ENCODE measurements at places on chromosomes 6 and 20.
A peak's percentile ranks its signal among the peaks of the same experiment; 100 is the strongest.

GRCh38 chr20:40802886-40803285 lies 113.8 kb upstream of the MAFB start:
- DNase-seq = no peak

DNA sequence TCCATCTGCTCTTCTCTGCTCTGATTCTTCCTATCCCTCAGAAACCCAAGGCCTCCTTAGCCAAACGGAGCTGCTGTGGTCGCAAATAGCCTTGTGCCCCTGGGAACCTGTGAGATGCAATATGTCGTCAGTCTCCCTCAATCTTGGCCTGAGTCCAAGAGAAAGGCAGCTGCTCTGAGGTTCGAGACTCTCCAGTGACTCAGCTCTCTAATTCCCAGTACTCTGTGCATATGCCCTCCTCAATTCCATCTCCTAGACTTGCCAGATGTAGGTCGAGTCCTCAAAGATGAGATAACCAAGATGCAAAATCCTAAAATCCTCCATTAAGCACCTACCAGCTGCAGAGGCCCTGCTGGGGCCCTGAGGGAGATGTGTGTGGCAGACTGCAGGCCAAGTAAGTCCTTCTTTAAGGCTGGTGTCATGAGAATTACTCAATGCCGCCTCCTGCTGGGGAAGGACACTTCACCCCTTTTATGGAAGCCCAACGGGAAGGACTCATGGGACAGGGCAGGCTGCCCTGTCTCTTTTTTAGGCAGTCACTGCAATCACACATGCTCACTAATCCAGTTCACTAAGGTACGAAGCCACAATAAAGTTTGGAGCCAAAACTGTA lies 28.5 kb downstream of the C6orf15 start:
- peak; percentile 58 for DNase-seq

DNA sequence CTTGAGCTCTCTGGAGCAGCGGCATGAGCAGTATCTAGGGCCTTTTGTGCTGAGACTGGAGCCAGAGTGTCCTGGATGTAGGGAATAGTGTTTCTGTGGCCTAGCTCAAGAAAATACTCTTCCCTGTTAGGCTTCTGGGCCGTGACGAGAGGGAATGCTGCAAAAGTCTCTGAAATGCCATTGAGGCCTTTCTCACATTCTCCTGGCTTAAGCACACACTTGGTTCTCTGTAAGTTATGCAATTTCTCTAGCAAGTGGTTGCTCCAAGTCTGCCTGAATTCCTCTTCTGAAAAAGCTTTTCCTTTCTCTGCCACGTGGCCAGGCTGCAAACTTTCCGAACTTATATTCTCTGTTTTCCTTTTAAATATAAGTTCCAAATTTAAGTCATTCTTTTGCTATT lies 744.4 kb downstream of the GRIK2 start:
- DNase-seq = no peak

GRCh38 chr6:37013516-37014491 lies 8.3 kb downstream of the FGD2 start:
- no peak for DNase-seq

DNA sequence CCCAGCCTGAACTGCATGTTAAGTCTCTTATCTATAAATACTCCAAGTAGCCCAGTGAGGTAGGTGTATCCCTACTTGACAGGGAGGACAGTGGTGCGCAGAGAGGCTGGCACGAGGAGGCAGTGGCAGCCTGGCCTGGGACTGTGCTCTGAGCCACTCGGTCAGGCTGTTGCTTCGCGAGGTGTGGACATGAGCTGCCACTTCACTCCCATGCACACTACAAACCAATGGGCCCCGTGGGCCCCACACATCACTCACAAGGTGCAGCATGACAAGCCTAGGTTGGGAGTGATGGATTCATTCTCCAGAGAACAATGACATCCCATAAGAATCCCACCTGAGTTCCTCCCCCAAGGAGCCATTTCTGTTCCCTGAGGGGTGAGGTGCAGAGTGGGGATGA lies 54.9 kb downstream of the TMEM242 start:
- no peak for DNase-seq

- DNase-seq = peak; percentile 56
Observed at GRCh38 chr20:973785-974194, 28.3 kb downstream of the RSPO4 start.

DNA sequence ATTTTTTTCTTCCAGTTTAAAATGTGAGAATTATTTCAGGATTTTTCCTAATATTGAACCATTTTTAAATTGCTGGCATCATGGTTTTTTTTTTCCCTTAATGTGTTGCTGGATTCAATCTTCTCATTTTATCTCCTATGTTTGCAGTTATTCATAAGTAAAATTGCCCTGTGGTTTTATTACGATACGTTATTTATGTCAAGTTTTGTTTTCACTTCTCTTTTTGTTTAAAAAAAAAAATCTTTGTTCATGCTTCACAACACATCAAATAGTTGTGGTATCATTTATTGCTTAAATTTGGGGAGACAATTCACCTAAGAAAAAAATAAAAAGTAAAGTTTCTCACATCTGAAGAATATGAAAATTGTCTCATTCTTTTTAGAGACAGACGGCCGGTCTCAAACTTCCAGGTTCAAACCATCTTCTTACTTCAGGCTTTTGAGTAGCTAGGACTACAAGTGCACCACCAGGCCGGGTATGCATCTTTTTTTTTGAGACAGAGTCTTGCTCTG lies 239.3 kb upstream of the ID4 start:
- DNase-seq = no peak

DNA sequence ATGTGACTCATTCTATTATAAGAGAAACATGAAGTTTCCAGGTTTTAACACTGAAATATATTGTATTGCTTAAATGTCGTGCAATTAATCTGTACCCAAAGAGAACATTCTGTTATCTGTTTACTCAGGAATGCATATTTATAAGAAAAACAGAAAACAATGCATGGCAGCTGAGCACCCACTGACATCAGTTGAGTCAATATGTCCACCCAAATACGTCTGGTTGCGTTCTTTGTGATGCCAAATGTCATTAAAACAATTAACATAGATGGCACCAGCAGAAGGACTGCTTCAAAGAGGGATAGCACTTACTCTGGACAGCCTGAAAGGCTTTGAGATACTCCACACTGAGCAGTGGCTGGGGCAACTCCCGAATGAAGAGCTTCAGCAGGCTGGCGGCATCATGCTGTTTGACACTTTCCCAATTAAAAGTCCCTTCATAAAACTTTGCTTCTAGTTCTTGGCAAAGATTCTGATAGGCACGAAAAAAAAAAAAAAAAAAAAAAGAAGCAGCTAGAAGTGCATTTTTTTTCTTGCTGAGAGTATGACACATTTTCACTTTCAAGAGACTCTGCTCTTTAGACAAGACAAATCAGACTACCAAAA lies 102.3 kb downstream of the ARHGAP18 start:
- peak; percentile 28 for DNase-seq

GRCh38 chr20:51570739-51571459 lies 28.4 kb upstream of the NFATC2 start:
- DNase-seq = no peak

DNA sequence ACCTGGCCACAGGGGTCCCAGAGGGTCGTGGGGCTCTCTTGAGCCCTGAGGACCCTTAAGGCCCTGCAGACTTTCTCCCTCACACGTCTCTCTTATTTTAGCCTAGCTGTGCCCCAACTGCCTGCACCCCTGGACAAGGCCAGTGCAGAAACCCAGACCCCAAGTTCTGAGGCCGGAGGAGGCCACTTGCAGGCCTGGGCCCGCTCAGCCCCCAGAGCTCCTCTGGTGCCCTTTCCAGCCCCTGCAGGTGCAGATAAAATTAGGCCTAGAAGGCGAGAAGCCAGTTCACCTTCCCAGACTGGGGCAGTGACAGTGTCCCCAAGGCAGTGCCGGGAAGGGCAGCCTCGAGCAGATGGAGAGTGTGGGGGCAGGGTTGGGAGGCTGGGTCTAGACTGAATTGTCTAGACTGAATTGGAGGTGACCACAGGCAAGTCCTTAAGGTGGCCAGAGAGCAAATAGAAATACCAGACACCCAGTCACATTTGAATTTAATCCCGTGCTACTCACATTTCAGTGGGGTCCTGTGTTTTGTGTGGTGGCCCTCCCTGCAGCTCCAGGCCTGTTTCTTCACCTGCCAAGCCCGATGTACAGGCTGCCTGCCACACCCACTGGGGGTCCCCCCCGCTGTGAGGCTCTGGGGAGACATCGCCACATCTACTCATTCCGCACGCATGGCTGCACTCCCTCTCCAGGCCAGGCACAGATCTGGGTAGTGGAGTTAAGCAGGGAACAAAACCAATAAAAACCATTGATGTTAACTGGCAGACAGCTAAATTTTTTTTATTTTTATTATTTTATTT lies 8.6 kb upstream of the IP6K3 start:
- DNase-seq = no peak

DNA sequence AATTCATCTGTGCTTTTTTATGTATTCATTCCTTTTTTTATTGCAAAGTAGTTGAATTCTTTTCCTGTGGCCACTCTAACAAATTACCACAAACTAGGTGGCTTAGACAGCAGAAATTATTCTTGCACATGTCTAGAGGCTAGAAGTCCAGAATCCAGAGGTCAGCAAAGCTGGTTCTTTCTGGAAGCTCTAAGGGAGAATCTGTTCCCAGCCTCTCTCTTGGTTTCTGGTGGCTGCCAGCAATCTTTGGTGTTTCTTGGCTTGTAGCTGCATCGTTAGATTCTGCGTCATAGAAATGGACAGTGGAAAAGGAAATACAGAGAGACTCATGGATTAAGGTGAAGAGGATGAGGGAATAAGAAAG lies 39.3 kb downstream of the GSTA2 start:
- peak; percentile 76 for DNase-seq

DNA sequence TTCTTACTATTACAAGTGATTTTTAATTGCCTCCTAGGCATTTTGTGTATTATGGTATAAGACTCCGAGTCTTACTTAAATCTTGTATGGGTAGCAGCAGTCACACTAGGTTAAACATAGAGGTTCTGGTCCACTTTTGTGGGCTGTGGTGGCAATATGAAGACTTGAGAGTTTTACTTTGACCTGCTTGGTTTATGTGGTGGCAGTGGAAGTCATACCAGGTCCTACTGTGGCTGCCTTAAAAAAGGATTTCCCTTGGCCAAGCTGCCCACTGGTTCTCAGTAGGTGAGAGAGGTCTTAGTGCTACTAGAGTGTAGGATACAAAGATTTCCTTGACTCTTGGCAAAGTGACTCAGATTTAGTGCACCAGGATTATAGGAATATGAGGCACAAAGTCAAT lies 44.2 kb upstream of the NKAIN2 start:
- no peak for DNase-seq

DNA sequence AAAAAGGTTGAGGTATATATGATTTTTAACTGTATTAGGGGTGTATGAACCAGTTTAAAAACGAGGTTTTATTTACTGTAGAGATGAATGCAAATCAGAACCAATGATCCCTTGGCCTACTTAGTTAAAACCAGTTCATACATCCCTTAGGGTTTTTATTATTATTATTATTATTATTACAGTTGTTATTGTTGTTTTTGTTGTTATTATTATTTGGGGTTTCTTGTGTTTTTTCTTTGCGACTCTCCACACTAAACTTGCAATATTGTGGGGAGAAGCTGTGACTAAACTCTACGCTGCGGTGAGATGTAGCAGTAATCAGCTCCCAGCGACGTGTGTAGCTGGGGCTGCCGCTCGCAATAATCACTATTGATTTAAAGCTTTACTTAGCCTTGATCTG lies 62.2 kb downstream of the SSR1 start:
- no peak for DNase-seq

DNA sequence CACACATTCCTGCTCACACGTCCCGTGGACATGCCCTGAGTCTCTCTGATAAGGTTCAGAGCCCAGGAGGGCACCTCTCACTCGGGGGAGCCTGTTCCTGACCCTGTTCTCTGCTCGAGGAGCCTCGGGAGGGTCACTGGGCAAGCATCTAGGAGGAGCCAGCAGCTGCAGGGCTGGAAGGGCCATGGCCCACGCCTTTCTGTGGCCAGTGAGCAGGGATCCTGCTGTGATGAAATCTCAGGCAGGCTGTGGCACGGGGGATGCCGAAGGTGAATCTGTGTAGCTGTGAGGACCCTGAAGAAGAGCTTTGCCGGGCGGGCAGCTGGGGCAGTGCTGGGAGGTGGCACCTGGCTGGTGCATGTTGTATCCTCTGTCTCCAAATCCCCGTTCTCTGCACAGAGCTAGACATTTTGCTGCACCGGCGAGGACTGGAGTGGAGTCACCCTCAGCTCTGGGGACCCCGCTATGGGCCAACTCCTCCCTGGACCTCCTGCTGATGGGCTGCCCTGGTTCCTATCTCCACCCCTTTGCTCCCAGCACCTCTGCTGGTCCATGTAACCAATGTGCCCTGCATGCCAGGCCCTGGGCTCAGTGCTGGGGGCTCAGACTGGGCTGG lies 7.1 kb upstream of the NPBWR2 start:
- DNase-seq = no peak

- DNase-seq = peak; percentile 84
Observed at GRCh38 chr6:21999012-21999528, 297.8 kb downstream of the PRL start.

- DNase-seq = no peak
Observed at GRCh38 chr6:32621372-32621771, 15.8 kb upstream of the HLA-DQA1 start.

GRCh38 chr6:155245831-155246230 lies 18.0 kb upstream of the CLDN20 start:
- no peak for DNase-seq

DNA sequence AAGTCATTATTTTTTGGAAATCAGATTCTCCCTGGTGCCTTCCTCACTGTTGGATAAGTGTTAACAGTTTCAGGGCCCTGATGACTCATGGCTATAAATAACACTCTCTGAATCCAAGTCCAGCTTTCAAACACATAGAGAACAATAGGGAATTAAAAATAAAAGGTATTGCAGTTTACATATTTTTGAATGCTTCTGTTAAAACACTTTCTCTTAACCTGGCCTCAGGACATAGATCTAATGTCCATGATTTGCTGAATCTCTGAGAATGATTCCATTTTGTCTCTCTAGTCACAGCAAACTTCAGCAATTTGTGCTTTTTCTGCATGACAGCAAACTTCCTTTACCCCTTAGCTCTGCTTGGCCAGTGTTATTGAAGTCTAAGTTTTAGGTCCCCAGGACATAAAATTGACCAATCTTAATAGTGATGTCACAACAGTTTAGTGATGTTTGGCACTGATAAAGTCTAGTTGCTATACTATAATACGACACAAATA lies 1192.4 kb upstream of the CITED2 start:
- peak; percentile 74 for DNase-seq

- DNase-seq = peak; percentile 99
Observed at GRCh38 chr20:58017231-58017969, 211.1 kb downstream of the ANKRD60 start.

DNA sequence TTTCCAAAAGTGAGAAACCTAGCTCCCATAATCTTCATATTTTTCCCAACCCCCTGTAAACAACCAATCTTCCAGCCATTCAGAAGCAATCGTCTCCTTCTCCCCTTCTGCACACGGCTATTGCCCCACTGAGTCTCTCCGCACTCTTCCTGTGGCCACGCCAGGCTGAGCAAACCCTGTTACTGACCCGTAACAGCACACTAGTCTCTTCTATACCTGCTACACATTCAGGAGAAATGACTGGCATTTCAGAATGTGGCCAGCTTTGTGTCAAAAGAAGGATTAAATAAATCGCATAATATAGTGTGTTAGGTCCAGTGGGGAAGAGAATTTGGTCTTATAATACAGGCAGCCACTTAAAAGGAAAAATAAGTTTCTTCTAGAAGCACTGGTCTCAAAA lies 41.4 kb downstream of the ECT2L start:
- no peak for DNase-seq

Measured in RPMI7951 (cell line).